ENCODE measurements at places on chromosomes 6 and 20. TPM values are rescaled to one million over a fixed set of nuclear protein-coding genes. Genes with fewer than 3 reads are reported as not detected.

The KIF6 gene
- polyA plus RNA-seq = 0.08 TPM

The TPBG gene
- 0.47 TPM for polyA plus RNA-seq

The SMPDL3A gene
- 36.1 TPM for polyA plus RNA-seq

DNA sequence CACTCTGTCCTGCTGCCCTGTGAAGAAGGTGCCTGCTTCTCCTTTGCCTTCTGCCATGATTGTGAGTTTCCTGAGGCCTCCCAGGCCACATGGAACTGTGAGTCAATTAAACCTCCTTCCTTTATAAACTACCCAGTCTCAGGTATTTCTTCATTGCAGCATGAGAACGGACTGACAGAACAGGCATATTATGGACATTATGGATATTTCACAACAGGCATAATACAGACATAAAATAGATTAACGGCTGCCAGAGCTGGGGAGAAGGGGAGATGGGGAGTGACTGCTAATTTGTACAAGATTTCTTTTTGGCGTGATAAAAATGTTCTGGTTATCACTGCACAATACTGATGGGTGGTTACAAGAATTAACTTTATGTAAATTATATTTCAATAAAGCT, 29.4 kb downstream of the TRPC4AP start:
- DNase-seq = no peak

- peak; percentile 13 for DNase-seq
Observed at GRCh38 chr6:140480852-140481251, 1106.4 kb upstream of the CITED2 start.

- DNase-seq = no peak
Observed at GRCh38 chr20:58893355-58894120, 41.0 kb downstream of the GNAS start.

- DNase-seq = no peak
Observed at GRCh38 chr20:15179381-15179780, 842.0 kb upstream of the FLRT3 start.

- no peak for DNase-seq
Observed at GRCh38 chr6:5582762-5583161, 321.4 kb downstream of the FARS2 start.

DNA sequence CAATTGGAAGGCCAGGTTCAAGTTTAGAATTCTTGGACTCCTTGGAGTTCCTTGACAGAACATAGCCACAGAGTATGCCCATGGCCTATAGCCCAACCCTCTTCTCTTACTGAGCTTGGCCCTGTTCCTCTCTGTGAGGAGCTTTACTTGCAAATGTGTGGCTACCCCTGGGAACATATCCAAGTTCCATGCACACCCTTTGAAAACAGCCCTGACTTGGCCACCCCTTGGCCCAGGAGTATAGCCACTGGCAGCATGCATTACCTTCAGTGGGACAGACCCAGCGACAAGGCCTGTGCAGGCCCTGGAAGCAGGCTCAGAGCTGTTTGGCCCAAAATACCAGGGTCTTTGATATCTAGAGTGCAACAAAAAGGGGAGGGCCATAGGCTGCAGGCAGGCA, 19.5 kb upstream of the MAS1 start:
- DNase-seq = no peak

DNA sequence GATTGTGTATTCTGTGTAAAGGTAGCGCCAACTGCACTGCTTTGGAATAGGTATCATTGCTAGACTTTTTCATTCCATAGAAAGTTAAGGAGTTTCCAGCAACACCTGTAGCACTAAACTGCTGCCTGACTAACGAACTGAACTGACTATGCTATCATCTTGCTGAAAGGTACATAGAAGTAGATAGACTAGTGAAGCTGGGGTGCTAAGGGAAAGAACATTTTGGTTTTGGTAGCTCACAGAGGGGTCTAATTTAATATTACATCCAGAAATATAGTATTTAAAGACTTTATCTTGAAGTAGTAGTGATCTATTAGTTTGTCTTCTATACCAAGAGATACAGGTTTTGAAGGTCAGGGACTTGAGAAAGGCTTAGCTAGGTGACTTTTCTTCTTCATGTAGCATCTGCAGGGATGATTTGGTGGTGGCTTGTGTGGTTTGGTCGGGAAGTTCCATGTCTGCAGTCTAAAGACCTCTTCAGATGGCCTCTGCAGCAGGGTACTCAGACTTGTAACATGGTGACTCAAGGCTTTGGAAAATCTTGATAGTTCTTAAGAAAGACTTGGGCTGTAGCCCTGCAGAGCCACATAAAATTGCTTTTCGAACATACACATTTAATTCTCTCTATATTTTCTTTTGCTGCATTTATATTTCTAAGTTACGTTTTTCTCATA, 10.2 kb downstream of the SENP6 start:
- DNase-seq = no peak

Measured in psoas muscle (tissue), 8 donors.